ENCODE measurements at places on chromosomes 11 and 22.

- DNase-seq: no peak
Observed at GRCh38 chr11:66002648-66003225, 434 bp downstream of the BANF1 start.

DNA sequence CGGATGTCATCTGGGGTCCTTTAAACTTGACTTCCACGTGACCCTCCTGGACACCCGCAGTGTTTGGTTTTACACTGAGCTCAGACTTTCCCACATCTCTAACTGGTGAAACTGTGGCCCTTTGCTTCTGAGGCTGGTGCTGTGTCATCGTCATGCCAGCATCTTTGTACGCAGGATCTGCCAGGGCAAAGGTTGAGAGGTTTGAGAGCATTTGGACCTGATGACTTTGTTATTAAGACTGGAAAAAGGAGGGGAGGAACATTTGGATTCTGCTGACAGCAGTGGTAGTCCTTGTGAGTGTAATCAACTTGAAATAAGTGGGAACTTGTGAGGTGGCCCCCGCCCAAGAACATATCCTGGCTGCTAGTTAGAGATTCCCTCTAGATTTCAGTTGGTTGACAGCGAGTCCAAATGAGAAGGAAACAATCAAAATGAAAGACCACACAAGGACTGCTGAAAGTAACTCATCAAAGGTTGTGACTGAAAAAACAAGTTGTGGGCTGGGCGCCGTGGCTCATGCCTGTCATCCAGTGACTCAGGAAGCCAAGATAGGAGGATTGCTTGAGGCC, 102.5 kb downstream of the KIAA1671 start:
- no peak for DNase-seq

- no peak for DNase-seq
Observed at GRCh38 chr11:29306527-29306926, 710.3 kb downstream of the KCNA4 start.

- no peak for DNase-seq
Observed at GRCh38 chr22:46007848-46008261, 30.9 kb upstream of the WNT7B start.

DNA sequence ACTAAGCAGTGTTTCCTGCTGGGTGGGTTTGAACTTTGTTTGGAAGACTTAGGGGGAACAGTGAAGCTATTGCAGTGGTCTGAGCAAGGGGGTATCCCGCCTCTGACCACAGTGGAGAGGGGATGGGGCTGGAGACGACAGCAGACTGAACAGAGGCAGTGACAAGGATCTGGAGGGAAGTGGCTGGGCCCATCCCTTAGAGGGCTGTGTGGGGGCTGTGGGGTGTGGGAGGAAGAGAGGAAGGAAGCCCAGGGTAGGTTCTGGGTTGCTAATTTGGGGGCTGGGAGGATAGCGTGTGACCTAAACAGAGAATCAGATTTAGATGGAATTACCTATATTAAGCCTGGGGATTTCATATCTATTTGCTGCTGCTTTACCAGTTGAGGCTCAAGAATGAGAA, 70.7 kb downstream of the BMAL1 start:
- DNase-seq: no peak

DNA sequence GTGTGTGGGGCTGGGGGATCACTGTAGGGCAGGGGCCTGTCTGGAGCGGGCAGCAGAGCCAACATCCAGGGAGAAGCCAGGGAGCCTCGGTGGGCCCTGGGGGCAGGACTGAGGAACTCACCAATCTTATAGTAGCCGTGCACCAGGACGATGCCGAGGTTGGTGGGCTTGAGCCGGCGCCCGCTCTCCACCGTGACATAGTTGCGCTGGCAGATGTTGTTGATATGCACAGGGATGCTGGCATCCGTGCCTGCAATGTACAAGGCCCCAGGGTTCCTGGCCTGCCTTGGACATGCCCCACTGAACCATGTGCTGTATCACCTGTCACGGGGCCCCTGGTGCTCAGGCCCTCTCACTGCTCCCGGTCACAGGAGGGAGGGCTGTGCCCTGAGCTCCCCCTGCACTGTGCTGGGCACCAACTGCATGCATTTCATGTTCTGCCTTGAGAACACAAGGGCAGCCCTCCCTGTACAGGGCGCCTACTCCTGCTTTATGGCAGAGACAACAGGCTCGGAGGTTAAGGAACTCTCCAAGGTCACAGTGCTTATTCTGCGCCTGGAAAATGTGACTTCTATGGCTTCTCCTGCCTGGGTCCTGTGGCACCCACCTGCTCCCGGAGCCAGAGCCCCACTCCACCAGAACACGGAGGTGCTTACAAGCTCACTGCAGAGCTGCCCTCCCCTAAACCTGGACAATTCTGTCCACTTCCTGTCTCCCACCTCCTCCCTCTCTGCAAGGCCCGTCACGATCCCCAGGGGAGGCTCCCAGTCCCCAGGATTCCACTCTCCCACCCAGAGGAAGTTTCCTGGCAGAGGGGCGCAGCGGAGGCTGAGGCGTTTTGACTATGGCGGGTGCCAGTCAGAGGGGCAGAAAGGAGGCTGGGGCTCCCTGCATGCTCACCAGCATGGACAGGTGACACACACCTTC, 7.8 kb upstream of the PPM1F start:
- DNase-seq: no peak

GRCh38 chr11:9273376-9274336, 8.5 kb upstream of the DENND5A start:
- no peak for DNase-seq

GRCh38 chr11:72716290-72716689, 35.9 kb downstream of the ARAP1 start:
- peak; percentile 33 for DNase-seq

- no peak for DNase-seq
Observed at GRCh38 chr11:122270535-122270934, 154.5 kb upstream of the BLID start.

GRCh38 chr11:2929531-2929949, 320 bp upstream of the PHLDA2 start:
- DNase-seq: no peak

- no peak for DNase-seq
Observed at GRCh38 chr11:73379189-73379880, 3.1 kb downstream of the RELT start.

DNA sequence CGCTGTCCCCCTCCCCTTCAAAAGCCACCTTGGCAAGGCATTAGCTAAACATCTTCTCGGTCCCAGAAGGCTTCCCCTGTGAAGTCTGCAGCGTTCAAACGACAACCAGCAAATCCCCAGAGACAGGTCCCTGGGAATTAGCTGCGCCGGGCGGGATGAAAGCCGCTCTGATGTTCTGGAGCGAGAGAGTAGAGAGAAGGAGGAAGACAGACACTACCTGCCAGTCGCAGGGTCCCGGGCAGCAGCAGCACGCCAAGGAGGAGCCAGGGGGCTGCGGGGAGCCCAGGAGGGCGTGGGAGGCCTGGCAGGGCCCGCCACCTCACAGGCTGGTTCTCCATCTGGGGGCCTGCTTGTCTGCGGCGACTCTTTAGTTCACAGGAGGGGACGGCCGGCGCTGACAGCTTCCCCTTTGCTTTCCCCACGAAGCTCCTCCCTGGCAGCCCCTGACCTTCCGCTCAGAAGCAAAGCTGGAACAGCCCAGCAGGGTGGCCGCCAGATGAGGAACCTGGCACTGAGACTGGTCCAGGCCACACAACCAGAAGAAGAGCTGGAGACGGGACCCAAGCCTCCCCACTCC, at the start of gene NFAM1:
Gene NFAM1, minus strand, starts transcription at position 384 of the 577 bp plus-strand sequence. Its CDS starts 46 bp downstream, at position 338.
- no peak for DNase-seq

GRCh38 chr22:44895296-44896055, 114.3 kb downstream of the PHF21B start:
- DNase-seq: no peak

- DNase-seq: no peak
Observed at GRCh38 chr11:60077981-60078380, 10.5 kb upstream of the MS4A2 start.

- no peak for DNase-seq
Observed at GRCh38 chr11:128379587-128380580, 207.5 kb downstream of the ETS1 start.

- DNase-seq: no peak
Observed at GRCh38 chr22:42366806-42367581, 65.2 kb downstream of the NFAM1 start.

DNA sequence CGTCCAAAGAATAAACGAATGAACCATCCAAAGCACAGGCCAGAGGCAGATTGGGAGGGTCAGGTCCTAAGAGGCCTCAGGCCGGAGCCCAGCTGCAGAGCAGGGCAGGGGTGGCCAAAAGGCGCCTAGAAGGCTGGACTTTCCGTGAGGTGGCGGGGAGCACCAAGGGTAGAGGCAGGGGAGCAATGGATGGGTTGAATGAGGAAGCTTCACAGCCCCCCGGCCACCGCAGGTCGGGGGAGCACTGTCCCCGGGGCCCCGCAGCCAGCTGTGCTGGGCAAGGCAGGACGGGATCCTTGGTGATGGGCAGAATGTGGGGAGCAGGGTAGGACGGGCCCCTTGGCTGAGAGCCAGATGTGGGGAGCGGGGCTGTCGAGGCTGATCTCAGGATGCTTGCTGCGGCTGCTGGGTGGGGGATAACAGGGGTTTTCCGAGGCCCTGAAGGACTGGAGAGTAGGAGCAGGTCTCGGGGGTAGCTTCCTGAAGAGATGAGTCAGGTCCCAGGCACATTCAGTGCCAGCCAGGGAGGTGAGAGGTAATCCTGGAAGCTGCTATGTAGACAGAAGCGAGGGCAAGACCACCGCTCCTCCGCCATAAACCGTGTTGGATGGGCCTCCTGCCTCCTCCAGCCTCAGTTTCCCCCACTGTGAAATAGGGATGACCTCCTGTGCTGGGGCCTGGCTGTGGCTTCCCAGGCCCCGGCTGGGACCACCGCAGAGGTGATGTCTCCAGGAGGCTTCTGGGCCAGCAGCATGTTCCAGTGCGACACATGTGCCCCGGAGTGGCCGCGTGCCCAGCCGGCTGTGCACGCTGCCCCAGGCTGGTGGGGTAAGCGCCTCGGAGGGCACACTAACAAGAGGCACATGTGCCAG, 34.6 kb upstream of the KCNQ1OT1 start:
- DNase-seq: no peak

GRCh38 chr11:67301951-67302516, 1.3 kb upstream of the SSH3 start:
- no peak for DNase-seq

GRCh38 chr22:40022536-40023240, 27.9 kb downstream of the FAM83F start:
- DNase-seq: no peak

DNA sequence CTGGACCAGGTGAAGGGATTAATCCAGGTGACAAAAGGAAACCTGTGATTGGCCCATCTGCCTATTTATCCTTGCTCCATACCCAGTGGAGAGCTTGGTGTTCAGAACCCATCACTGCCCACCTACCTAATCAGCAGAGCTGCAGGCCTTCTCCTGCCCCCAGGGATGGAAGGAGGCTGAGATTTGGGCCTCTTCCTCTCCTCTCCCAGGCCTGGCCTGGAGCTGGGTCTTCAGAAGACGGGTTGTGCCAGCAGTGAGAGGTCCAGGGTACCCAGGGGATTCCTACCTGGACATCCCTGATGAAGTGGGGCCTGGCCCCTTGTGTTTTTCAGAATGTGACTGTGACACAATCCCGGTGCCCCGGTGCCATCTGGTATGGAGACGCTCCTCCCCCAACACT, 80.3 kb upstream of the MYOD1 start:
- DNase-seq: no peak

DNA sequence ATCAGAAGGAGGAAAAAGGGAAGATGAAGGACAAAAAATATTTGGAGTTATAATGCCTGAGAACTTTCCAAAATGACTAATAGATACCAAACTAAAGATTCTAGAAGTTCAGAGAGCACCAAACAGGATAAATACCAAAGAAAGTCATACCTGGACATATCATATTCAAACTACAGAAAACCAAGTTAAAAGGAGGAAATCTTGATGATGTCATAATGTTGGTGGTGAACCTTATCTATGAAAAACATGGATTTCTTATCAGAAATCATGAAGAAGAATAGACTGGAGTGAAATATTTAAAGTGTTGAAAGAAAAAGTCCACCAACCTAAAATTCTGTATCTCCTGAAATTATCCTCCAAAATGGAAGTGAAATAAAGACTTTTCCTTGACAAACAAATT, 389.2 kb downstream of the JRKL start:
- DNase-seq: no peak

- DNase-seq: peak; percentile 23
Observed at GRCh38 chr11:9855579-9856287, 191.9 kb downstream of the SWAP70 start.

DNA sequence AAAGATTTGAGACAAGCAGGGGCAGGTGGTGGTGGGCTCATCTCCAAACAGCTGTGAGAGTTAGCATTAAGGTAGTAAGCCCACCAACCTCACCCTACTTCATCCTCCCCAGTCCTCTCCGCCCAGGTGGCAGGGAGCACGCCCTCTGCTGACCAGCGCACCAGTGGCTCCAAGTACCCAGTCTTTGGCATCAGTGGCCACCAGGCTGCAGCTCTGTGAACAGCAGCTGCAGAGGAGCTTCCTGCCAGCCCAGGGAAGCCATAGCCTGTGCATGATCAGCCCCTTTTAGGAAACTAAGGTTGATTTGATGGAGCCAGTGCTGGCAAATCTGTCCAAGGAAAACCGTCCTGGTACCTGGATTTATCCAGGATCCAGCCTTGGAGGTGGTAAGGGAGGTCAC, 21.7 kb downstream of the CAVIN3 start:
- peak; percentile 42 for DNase-seq

Measured in NAMALWA (cell line).